ENCODE measurements at places on chromosomes 4 and X.

DNA sequence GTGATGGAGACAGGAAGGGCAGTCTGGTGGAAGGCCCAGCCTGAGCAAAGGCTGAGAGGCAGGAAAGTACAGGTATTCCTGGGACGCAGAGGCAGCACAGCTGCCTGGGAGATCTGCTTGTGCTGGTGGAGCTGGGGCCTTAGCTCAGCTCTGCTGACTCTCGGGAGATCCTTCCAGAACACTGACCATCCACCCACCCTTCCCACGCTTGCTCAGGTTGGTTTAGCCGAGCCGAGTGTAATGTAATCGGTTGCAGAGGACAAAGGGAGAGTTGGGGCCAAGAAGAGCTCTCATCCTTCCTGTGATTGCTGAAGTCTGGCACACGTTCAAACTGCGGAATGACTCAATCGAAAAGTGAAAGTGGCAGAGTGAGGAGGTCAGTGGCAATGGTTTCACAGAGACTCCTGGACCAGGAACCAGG is 43.1 kb upstream of the GPR78 start:
- peak; percentile 9 for DNase-seq

- DNase-seq = no peak
These were observed 44.3 kb downstream of the HSD17B13 start for GRCh38 chr4:87278335-87278794.

GRCh38 chr4:57403591-57403990 is 293.4 kb upstream of the IGFBP7 start:
- DNase-seq = no peak

GRCh38 chr4:90069151-90069550 is 58.0 kb upstream of the CCSER1 start:
- DNase-seq = no peak

All from activated CD4-positive, alpha-beta T cell treated with anti-CD3 and anti-CD28 coated beads, Interleukin-2, amount 50 U/mL, for 48 hours (primary cell).